Left ventricle myocardium superior (tissue), 1 donor: ENCODE measurements at places on chromosomes 5 and 9. TPM values are rescaled to one million over a fixed set of nuclear protein-coding genes. Genes with fewer than 3 reads are reported as not detected.

DNA sequence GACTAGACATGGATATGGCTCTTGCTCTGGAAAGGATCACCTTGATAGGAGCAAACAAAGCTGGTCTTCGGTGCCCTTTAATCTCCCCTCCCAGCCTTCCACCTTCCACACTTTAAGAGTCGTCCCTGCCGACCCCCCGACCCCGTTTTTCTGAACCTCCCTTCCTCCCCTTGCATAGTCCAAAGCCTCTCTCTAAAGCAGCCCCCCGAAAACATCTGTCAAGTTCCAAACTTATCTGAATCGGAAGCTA, 423 bp upstream of the NUP214 start:
- DNase-seq: no peak

The MAMDC2 gene
- 8.9 TPM for total RNA-seq

- DNase-seq: no peak
Observed at GRCh38 chr9:114037249-114037648, 40.9 kb downstream of the AMBP start.

DNA sequence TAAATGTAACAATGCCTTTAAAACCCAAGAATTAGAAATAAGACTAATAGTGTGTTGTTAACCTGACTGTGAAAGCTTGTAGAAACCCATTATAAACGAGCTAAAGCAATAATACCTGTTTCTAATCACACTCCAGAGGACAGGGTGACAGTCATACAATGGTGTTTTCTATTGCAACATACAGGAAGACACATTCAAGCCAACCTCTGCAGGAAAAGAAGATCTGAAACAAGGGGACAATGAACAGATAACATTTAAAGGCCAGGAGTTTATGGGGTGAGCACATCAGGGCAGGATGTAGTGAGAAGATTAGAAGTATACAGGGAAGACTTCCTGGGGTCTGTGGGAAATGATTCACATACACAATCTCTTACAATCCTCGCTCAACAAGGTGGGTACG, 13.8 kb downstream of the BARHL1 start:
- DNase-seq: no peak

The SLC4A9 gene
- total RNA-seq: not detected

- DNase-seq: no peak
Observed at GRCh38 chr9:23741351-23741750, 84.7 kb downstream of the ELAVL2 start.

The SLC36A3 gene
- total RNA-seq: not detected

DNA sequence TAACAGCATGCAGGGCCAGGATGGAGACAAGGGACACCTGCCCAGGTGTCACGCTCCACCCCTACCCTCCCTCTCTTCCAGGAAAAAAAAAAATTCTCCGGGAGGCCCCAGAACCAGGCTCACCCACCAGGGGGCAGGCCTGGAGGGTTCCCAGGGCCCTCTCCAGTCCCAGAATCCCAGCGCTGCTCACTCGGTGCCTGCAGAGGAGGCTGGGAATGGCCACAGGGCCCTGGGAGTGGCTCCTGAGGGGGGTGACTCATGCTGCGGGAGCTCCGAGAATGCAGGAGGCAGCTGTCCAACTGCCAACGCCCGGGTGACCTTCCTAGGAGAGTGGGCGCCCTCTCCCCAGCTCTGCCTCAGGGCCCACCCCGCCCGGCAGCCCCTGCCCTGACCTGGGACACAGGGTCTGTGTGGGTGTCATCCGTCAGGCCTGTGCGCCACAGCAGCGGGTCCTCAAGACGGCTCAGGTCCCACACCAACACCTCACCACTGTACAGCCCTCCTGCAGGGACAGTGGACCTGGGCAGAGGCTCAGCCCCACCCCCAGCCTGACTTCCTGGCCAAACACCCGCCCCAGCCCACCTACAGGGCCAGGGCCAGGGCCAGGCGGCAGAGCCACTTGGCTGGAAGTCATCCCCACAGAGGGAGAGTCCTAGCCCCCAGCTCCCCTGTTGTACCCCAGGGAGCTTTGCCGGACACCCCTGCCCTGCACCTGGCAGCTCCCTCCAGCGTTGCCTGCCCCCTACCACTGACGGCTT, 21.2 kb downstream of the DYNC2I2 start:
- peak; percentile 93 for DNase-seq

GRCh38 chr5:56974241-56974640, 22.3 kb upstream of the MIER3 start:
- DNase-seq: no peak
